ENCODE measurements at places on chromosomes 13 and 19.

DNA sequence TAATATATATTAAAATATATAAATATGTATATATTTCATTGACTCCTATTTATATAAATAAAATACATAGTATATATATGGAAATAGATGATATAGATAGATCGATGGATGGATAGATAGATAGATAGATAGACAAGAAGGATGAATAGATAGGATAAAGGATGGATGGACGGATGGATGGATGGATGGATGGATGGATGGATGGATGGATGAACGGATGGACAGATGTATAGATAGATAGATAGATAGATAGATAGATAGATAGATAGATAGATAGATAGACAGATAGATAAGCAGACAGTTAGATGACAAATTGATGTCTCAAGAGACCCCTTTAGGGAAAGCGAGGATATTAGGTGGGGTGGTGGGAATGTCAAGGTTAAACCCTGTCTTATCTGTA lies 15.1 kb downstream of the CYP4F11 start:
- no peak for DNase-seq

DNA sequence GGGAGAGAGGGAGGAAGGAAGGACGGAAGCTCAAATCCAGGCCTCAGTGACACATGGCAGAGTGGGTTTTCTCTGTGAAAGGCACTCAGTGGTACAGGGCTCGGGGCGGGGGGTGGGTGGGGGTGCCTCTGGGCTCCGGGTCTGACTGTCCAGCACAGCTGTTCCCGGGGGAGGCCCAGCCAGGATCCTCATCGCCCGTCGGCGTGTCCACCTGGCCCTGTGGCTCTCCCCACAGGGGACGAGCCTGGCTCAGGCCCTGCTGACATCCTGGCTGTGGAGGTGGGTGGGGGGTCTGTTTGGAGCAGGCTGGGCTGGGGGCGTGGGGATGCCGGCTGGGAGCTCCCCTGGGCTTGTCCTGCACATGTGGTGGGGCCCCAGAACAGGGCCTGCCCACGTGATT lies 18.2 kb upstream of the MATK start:
- DNase-seq, result no peak

- no peak for DNase-seq
These were observed 1063.8 kb downstream of the EFNB2 start for GRCh38 chr13:105471673-105472072.

DNA sequence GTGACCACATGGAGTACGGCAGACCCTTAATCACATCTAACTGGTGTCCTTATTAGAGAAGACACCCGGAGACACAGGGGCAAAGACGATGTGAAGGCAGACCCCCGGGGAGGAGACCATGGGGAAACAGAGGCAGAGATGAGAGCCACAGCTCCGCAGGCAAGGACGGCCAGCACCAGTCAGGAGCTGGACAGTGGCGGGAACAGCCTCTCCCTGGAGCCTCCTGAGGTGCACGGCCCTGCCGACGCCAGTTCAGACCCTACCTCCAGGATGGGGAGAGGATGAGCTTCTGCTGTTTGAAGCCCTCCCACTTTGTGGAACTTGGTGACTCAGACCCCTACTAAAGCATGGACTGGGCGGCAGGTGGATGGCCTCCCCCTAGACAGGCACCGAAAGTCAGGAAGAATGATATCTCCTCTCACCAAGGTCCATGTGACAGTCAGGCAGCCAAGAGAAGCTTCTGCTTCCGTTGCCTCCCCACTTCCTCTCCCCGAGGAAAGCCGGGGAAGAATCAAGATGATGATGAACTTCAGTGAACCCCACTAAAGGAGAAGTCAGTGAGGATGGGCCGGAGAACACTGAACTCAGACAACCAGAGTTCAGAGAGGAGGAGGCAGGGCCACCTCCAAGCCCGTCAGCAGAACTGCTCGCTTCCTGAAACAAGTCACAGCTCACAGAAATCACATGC lies 25.4 kb downstream of the RAB20 start:
- DNase-seq, result no peak

DNA sequence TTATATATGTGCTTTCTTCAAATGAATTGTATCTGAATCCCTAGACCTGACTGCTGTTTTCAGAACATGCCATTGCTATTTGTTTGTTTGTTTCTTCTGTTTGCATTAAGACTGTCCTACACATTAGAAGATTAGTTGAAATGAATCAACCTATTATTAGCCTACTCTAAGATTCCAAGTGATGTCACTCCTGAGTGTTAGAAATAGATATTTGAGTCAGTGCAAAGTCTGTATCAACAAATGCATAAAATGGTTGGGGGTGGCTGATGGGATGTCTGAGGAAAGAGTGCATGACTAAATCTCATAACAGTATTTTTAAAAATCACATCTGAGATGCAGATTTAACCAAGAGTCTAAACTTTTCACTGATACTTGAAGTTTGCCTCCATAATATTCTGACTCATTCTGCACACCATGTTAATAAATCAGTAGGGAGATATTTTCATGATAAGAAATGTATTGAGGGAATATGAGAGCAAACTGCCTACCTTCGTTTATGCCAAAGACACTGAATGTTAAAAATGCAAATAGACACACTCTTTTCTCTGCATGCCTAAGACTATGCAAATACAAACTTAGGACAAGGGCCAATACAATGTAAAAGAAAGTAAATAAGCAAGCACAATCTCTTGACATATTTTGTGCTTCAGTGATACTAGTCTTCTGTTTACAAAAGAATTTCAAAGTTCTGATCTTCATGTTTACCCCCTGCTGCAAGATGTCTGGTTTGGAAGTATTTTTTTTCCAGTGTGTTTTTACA lies 253.3 kb downstream of the LIG4 start:
- no peak for DNase-seq

GRCh38 chr13:28843639-28844038 lies 23.5 kb downstream of the MTUS2 start:
- no peak for DNase-seq

GRCh38 chr13:20980899-20981298 lies 78.4 kb upstream of the XPO4 start:
- DNase-seq, result no peak

- DNase-seq, result no peak
These were observed 260.9 kb downstream of the COG6 start for GRCh38 chr13:39916330-39916729.

GRCh38 chr19:34246340-34246739 lies 8.0 kb upstream of the GARRE1 start:
- DNase-seq, result no peak

DNA sequence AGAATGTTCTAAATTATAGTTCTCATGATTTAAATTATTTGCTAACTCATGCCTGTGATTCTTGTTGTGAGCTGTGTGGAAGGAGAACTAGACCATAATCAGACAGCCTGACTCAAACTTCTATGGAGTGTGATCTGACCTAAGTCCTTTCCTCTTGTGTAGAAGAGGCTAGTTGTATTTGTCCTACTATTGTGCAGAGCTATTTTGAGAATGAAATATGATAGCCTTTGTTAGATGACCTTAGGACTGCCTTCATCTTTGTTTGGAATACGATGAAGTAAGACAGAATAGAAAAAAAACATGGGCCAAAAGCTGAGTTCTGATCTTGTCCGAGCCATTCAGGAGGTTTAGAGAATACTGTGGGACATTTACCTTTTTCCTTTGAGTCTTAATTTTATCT lies 119.4 kb downstream of the STOML3 start:
- DNase-seq, result no peak

DNA sequence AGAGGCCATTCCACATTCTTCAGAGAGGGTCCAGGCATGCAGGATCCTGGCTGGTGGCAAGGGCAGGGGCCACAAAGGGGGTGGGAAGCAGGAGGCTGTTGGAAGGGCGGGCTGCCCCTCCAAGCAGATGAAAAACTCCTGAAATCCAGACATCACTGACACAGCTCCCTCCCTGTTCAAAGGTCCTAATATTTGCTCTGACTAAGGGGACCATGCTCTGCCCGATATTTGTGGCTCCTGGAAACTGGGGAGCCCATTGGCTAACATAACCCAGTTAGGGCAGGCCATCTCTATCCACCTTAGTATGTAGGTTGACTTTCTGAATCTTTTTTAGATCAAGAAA lies 3.3 kb upstream of the CDX2 start:
- DNase-seq, result no peak

- no peak for DNase-seq
These were observed 127.5 kb downstream of the LIG4 start for GRCh38 chr13:108087810-108088209.

DNA sequence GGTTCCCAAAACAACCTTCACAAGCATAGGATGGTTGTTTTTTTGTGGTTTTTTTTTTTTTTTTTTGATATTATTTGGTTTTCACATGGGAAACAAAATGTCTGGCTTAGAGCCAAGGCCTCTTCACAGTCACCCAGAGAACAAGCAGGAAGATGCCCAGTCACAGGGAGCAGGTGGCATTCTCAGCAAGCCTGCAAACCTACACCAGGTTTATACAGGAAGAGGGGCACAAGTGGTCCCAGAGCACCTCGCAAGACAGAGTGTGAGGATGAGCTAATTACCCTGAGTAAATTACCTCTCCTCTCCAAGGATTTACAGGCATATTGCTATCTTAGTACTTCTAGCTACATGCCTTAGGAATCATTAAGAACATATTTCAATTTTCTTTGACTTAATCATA lies 1375.6 kb downstream of the EFNB2 start:
- no peak for DNase-seq

- DNase-seq, result peak; percentile 48
These were observed 19.8 kb upstream of the CEACAM4 start for GRCh38 chr19:41646589-41647204.

DNA sequence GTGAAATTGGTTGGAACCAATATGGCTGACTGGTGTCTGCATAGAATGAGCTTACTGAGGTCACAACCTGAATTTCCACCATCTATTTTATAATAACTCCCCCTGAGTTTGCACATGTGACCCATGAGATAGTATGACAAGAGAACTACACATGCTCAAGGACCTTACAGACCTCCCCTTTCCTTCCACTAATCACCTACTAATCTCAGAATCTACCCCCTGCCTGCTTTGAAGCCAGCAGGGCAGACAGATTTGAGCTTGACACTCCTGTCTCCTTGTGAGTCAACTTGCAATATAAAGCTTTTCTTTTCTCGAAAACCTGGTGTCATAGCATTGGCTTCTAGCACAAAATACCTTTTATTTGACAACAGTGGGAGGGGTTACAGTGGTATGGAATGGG lies 248.4 kb downstream of the RFC3 start:
- no peak for DNase-seq

DNA sequence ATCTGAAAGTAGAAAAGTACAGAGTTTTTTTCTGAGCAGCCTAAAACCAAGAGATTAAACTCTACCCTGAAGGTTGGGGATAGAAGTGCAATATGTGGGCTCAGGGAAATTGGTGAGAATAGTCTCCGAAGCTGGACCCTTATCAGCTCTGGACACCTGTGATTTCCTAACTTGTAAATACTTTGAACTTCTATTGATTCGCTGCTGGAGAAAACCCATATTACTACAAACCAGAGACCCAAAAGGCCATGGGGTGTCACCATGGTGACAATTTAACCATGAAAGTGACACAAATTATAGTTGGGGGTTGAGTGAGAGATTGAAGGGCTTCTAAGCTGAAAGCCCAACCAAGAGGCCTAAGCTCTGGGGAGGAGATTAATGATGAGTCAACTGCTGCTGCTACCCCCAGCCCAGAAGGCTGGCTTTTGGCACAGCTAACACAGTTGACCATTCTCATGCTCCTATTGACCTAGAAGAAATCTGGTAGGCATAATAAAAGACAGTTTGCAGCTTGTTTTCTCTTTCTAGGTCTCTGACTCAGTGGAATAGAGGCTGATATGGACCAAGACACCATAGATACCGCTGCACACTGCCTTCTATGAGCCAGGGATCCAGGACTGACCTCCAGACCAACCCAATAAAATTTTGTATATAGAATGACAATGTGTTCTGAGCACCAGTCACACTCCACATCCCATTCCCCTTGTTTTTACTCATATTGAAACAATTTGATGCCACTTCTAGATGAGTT lies 131.9 kb upstream of the FNDC3A start:
- no peak for DNase-seq

- peak; percentile 55 for DNase-seq
These were observed 10.8 kb downstream of the CEACAM18 start for GRCh38 chr19:51489113-51489512.

DNA sequence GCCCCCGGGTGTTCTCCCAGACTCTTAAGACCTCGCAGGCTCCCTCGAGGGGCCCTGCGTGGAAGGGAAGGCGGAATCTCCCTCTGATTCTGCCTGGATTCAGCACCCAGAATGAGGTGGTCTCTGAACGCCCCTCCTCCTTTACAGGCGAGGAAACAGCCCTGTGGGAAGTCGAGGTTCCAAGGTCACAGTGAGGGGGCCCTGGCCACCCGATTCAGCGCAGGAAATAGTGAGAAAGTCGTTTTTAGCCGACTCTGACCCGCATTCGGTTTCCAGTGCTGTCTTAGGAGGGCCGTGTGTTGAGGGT lies 1.1 kb downstream of the BSG start:
- DNase-seq, result no peak

Data from stimulated activated CD4-positive, alpha-beta T cell treated with anti-CD3 and anti-CD28 coated beads, Interleukin-4, amount 100 ng/mL, for 24 hours (primary cell).